Natural killer cell treated with Interleukin-12 subunit alpha and Interleukin-12 subunit beta and Interleukin-15 and Interleukin-18, amount 100 ng/mL, for 72 hours (primary cell): ENCODE measurements at places on chromosomes 5 and 9. TPM values are rescaled to one million over a fixed set of nuclear protein-coding genes. Genes with fewer than 3 reads are reported as not detected.

DNA sequence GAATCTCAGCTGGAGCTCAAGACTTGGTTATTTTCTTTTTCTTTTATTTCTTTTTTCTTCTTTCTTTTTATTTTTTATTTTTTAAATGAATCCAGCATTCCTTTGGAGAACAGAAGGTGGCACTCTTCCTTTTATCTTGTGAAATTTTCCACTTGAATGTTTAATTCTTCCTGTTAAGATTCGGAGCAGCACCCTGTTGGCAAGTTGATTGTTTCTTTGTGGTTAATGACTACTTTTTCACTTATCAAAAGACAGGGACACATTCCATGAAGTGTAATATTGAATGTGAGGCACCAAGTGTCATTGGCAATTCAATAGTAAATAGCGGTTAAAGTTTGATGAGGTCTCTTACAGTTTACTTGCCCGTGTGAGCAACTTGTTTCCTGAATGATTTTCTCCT lies 240.5 kb upstream of the CHD1 start:
- DNase-seq: no peak

- no peak for DNase-seq
Observed at GRCh38 chr9:9585920-9586319, 1026.9 kb downstream of the PTPRD start.

GRCh38 chr5:52648726-52649125 lies 139.0 kb upstream of the ITGA1 start:
- DNase-seq: no peak

GRCh38 chr9:128587453-128587852 lies 35.1 kb downstream of the SPTAN1 start:
- no peak for DNase-seq

The CDH10 gene
- not detected for total RNA-seq

The NPR2 gene
- 11.3 TPM for total RNA-seq

DNA sequence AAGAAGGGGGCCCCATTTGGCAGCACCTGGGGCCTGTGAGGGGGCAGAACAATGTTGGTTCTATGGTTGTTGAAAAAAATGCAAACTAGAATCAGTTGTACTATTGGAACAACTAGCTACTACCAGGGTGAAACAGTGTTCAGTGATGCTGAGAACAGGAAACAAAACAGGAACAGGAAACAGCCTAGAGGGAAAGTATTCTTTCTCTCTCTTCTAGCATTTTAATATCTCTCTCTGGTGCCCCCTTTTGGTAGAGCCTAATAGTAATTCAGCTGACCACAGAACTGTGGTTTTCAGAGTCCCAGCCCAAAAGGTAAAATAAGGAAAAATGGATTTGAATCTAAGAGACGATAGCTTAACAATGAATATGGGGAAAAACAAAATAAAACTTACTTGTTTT lies 138.0 kb upstream of the KCNN2 start:
- DNase-seq: no peak

GRCh38 chr5:172943283-172943841 lies 15.9 kb upstream of the RPL26L1 start:
- no peak for DNase-seq

DNA sequence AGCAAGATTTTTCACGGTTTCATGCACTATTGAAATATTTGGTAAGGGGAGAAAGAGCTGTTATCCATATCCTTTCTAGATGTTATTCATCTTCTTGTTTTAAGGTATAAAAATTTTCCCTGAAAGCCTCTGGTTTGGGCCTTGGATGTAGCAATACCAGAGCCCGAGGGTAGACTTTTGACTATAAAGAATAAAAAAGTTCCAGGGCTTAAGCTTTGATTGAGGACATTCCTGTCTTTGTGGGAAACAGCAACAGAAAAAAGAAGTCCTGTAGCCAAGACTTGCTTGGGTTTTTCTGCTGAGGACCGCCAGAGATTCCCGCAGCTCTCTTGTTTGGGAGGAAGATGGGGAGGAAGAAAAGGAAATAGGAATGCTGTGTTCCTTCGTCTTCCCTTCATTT lies 440.0 kb upstream of the WWC1 start:
- DNase-seq: no peak

DNA sequence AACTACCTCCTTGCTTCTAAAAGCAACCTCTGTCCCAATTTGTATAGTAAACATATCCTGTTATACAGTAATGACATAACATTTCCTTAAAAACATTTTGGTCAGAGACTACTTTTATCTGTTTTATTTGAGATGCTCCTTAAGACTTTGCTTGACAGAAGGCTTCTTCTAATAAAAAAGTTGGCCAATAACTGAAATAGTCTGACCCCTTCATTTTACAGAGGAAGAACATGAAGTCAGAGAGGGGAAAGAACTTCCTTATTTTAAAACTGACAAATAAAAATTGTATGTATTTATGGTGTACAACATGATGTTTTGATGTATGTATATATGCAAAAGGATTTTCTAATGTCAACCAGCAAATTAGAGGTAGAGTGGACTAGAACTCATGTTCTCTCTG lies 35.8 kb upstream of the SPARC start:
- no peak for DNase-seq

- no peak for DNase-seq
Observed at GRCh38 chr5:84085387-84086041, 299.2 kb downstream of the EDIL3 start.

The PHYHD1 gene
- total RNA-seq: 0.24 TPM

DNA sequence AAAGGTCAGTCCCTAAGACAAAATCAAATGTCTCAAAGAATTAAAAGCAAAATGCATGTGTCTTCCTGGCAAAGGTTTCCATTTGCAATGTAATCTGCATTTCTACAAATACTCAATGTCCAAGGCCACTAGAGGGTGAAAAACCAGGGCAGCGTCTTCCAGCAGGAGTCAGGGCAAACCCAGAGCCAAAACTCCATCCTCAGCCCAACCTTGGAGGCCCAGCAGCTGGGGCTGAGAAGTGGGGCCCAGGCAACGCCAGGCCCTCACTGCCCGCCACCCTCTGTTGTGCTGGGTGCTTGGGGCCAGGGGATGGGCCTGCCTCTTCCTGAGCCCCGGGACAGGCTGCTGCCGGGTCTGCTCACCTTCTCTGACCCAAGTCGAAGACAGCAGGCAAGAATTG lies 200.1 kb downstream of the PAX5 start:
- DNase-seq: no peak

DNA sequence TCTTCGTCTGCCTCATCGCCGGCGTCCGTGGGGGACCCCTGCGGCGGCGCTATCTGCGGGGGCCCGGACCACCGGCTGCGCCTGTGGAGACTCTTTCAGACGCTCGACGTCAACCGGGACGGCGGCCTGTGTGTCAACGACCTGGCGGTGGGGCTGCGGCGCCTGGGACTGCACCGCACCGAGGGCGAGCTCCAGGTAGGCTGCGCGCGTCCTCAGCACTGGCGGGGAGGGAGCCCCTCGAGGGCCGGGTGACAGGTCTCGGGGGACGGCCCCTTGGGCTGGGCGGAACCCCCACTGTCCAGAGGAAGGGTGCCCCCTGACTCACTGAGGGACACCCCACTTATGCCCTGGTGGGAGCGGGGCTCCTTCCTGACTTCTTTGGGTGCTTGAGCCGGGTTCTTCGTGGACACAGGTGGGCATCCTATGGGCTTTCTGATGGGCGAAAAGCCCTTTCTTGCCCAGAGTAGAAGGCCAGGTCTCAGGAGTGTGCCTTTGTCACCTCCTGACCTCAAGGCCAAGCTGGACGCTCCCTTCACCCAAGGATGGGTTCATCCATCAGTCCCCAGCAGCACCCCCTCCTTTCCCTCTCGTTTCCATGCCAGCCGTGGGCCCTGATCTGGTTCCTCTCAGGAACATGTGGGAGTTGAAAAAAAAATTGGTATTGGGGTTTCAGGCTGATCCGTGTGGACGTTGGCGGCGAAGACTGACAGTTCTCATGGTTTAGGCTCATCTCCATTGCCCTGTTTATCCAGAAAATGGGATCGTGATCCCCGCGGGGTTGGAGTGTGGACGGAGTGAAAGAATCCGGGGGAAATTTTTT lies 564 bp downstream of the SLC25A25 start:
- DNase-seq: peak; percentile 68

DNA sequence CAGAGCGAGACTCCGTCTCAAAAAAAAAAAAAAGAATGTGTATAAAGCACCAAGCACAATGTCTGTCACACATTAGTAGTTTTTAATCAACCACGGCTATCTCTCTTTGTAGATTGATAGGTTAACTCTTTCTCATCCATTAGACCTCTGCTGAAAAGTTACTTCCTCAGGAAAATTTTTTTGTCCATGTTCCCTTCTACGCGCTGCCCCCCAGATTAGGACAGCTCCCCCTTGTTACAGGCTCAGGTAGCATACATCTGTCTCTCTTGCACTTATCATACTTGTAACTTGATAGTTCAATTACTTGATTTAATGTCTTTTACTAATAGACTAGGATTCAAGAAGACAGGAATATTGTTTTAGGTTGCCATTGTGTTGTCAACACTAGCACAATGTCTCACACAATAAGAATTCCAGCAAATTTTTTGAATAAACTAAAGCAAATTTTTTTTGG lies 1.5 kb downstream of the SPDL1 start:
- no peak for DNase-seq

The CLPTM1L gene
- 112 TPM for total RNA-seq

The PLAC8L1 gene
- total RNA-seq: not detected

DNA sequence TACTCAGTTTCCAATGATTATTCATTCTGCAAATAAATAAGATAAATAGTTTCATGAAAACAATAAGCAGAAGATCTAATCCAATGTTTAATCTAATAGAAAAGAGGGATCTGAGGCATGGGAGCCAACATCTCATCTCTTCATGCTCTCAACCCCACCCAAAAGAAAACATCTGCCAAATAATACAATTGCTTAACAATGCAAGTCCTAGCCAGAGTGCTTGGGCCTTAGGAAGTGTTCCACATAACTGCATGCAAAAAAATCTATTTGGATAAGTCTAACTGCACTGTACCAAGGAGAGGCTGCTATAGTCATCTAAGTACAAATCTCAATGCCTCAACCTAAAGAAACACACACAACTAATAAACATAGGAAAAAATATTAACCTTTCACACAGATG lies 606.0 kb downstream of the CDH9 start:
- DNase-seq: no peak

DNA sequence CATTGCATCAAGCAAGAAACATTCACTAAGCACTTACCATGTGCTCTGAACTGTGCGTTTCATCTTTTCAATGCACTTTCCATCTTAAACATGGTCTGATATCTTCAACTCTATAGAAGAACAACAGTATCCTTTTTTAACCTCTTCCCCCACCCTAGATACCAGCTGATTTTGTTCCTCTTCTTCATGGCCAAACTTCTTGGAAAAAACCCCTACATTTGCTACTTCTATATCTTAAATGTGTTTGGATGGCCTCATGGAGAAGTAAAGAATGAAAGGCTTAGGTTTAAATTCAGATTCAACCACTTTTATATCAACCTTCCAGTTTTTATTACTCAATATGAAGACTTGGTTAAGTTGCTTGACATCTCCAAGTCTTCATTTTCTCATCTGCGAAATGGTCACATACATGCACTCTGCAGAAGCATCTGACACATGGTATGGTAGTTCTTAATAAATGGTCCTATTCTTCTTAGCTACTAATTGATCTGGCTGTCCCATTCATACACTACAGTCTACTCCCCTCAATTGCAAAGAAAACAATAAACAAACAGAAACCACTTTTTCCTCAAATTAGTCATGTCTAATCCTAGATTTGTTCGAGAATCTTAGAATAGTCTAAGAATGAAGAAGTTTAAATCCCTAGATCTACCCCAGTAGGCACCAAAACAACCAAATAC lies 59.4 kb downstream of the FYB1 start:
- DNase-seq: no peak

DNA sequence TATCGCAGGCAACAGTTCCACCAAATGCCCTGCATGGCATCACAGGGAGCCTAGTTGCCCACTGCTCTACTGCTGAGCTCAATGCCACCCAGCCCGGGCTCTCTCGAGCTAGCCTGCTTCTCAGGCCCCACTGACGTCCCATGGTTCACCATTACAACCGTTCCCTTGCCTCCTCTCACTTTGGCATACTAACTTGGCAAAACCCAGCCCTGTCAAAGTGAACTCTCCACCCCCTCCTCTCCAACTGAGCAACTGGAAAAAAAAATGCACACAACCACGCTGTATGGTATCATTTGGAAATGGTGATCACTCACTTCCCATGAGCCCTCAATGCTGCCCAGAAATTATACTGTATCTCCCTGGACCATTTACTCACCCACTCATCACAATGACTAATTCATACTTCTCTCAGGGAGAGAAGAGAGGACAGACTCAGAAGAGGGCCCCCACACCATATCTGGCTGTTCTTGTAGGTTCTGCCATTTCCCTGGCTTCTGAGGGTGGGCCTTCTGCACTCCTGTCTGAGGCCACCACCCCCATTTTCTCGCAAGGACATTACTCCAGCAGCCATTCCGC lies 51.4 kb upstream of the RARS1 start:
- no peak for DNase-seq

DNA sequence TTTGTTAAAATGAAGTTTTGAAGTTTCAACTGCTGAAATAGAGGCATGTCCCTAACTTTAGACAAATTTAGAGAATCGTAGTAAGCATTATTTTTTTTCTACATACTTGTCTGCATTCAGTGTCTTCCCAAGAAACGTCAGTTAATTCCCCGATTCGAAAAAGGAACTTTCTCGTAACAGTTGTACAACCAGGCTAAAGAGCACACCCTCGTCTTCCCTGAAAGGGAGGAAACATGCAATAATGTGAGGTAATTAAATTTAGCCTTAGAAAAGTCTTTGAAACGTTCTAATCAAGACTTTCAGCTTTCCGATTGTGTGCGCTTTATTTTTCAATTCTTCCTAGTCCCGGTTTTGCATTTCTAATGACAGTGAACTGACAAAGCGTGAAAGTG lies 374 bp upstream of the SLC1A3 start:
- no peak for DNase-seq

DNA sequence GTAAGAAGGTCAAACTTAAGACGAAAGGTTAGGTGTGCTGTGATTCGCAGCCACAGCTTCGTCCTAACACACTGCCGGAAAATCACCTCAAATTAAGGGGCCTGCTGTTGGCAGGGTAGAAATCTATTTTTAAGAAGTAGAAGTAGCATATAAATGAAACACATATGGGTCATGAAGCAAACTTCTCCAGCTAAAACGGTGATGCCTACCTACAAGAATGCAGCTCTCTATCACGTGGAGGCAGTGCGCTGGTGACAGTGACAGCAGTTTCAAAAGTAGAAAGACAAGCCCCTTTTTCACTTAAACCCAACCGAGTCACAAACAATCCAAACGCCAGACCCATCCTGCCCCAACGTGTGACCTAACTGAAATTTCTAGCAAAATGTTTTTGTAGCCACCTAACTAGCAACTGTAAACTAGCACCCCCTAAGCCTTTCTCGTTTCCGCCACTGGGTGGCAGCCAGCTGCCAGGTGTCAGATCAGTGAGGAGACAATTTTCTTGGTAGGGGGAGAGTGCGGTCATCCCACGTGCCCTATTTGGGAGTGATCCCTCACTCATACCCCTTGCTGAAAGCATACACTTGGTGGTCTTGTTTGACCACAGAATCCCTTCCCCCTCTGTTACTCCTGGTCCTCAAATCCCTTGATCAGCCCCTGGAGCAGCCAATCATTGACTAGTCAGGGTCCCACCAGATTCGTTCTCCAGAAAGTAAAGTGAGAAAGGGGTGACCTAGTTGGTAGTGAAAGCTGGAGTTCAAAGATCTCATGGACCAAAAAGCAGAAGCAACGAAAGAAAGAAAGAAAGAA lies 71.8 kb upstream of the MAMDC2 start:
- DNase-seq: no peak
